ENCODE measurements at places on chromosomes 11 and 22. TPM values are rescaled to one million over a fixed set of nuclear protein-coding genes. Genes with fewer than 3 reads are reported as not detected.

VSTM5 gene
- 0.43 TPM for total RNA-seq

GPR83 gene
- total RNA-seq, result 0.07 TPM

NCF4 gene
- total RNA-seq, result not detected

OR52E8 gene
- not detected for total RNA-seq

RIMBP3C gene
- not detected for total RNA-seq

PKDREJ gene
- not detected for total RNA-seq

TPBGL gene
- total RNA-seq, result not detected

CHRM1 gene
- not detected for total RNA-seq

TSKU gene
- total RNA-seq, result 43.0 TPM

SERPIND1 gene
- not detected for total RNA-seq

BACE1 gene
- 20.6 TPM for total RNA-seq

Data from nasal cavity respiratory epithelium epithelial cell of viscerocranial mucosa (primary cell).